ENCODE measurements at places on chromosomes 2 and 18.

DNA sequence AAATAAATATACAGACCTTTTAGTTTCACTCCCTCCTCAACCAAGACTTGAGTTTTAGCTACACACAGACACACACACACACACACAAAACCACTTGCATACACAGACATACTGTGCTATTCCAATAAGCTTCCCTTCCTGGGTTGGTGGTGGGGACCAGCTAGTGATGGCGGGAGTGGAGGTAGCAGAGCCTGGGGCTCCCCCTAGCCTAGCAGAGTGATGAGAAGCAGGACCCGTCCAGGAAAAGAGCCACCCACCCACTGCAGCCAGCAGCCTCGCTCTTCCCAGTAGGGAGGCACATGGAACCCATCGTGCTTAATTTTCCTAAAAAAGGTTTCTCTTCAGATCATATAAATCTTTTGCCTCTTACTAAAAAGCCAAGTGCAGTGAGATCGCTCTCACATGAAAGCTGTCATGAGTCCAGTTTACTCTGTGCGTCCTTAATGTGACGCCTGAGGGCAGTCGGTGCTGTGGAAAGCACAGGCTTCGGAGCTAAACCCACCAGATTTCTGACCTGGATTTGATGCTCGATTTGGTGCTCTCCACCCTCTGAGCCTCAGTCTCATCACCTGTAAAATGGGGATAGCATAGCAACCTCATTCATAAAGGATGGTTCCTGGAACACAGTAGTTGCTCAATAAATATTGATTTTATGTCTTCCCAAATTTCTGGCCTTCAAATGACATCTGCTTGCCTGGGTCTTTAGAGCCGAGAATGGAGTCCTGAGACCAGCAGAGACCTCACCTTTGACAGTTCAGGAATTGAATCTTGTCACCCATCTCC is 60.1 kb upstream of the YWHAQ start:
- no peak for DNase-seq

GRCh38 chr18:62634458-62634857 is 80.9 kb upstream of the PHLPP1 start:
- DNase-seq, result no peak

GRCh38 chr2:60094450-60094929 is 459.0 kb downstream of the BCL11A start:
- DNase-seq, result no peak

DNA sequence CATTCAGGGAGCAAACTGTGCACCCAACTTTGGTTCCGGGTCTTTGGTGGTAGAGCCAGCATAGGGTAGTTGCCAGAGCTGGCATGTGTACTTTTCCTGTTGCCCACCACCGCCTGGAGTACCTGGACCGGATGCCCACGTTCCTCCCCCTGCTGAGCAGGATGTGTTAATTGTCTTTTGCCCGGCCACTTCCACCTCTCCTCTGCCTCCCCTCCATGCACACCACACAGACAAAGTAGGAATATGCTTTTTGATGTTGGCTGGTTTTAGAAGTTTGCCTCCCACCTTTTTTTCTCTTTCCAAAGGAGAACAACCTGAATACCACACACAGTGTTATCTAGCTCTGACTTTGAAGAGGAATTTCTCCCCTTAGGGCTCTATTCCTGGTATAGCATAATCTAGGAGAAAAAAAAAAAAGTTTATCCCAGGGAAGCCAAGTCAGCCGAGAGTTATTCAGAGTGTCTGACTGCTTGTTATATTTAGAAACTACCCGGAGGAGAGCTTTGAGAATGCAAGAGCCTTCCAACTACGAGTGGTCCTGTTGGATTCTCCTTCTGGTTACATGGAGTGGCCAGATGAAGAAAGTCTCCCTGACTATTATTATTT is 111.9 kb downstream of the SETBP1 start:
- no peak for DNase-seq
